ENCODE measurements at places on chromosomes 4 and X.
A peak's percentile ranks its signal among the peaks of the same experiment; 100 is the strongest.

DNA sequence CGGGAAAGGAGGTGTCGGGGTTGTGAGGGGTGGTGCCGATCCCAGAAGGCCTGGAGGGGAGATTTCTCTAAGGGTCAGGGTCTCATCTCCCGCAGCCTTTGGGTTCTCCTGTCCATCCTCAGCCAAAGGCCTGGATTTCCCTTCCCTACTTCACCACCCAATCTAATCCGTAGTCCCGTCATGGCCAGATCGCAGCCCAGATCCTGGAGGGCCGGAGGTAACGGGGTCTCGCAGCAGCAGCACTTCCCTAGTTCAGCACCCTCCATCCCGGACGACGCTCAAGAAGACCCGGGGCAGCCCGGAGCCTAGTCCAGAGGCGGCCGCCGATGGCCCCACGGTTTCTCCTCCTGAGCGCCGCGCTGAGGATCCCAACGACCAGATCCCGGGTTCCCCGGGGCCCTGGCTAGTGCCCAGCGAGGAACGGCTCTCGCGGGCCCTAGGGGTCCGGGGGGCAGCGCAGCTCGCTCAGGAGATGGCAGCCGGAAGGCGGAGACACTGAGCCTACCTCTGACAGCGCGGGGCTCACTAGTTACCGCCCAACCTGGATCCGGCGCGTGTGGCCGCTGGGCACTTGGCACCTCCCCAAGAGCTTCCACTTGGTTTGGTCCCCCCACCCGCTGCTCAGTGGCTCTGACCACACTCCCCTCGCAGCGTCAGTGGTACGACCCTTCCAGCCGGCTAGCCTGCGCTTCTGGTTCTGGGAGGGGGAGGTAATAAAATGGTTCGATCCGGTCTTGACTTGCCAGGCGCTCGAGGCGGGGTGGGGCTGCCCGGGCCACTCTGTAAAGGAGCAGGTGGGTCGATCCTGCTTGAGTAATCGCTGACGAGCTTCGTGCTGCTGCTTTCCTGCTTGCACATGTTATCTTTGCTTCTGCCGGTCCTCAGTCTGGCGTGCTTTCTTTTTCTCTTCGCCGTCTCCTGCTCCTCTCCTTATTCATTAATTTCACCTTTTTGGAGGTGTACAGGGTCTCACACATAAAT lies 3.6 kb downstream of the MAGIX start:
- peak; percentile 63 for DNase-seq

DNA sequence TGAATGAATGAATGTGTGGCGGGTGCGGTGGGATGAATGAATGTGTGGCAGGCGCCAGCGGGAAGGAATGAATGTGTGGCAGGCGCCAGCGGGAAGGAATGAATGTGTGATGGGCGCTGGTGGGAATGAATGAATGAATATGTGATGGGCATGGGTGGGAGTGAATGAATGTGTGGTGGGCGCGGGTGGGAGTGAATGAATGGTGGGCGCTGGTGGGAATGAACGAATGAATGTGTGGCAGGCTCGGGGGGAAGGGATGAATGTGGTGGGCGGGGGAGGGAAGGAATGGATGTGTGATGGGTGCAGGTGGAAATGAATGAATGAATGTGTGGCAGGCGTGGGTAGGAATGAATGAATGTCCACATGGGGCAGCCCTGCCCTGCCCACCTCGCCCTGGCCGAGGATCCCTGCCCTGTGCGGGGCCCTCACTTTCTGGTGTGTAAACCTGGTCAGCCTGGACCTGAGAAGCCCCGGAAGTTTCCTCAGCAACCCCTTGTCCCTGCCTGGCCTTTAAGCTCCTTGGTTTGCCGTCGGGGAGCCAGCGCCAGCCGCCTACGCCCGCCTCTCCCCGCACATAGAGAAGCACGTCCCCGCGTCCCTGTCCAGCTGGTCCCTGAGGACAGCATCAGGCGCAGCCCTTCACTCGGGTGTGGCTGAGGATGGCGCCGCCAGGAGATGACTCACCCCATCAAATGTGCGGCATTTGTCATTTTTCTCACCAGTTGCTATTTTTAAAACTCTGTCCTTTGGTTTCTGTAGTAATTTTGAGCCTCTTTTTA lies 112.8 kb upstream of the LRPAP1 start:
- DNase-seq = peak; percentile 82

DNA sequence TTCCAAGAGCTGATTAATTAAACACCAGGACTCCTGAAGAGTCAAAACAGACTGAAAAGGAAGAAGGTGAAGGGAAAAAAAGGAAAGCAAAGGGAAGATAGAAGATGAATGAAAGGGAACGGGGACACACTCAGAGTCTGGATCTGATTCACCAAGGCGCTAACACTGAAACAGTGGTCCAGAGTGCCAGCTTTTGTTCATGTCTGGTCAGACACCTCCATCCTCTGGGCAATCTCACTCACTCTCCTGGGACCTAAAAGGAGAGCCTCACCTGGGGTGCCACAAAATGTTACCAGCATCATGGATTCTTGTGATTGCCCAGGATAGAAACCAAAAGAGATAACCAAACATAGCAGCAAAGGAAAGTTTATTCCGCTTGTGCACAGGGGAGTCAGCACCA lies 120.3 kb upstream of the AFF2 start:
- DNase-seq = no peak

DNA sequence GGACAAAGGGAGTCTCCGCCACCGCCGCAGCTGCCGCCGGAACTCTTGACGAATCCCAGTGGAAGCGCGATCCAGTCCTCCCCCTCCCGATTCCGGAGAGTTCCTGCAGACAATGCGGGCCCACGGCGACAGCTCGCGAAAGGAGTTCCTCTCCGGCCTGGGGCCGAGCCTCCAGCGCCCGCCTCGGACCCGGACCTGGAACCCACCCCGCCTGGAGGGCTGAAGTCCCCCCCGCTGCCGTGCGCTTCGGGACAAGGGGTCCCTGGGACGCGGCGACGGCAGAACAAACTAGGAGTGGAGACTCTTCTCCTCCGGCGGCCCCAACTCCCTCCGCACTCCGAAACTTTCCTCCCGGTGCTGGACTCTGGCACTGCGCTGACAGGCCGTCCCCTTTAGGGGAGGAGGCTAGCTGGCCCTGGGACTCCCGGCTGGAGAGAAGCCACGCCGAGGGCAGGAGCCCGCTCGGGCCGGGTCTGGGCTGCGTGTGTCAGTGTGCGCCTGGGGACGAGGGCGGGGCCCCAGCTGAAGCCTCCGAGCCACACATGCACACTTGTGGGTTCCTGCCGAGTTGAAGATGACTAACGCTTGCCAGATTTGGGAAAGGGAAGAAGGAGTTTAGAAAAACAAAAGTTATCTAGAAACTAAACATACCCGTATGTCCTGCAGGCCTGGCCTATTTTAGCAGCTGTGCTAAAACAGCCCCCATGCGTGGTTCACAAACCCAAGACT lies at the start of gene ANTXR2:
TSS of gene ANTXR2 (minus strand) at position 486 of the 729 bp plus-strand sequence. CDS start 669 bp downstream, outside the sequence.
- DNase-seq = peak; percentile 98

DNA sequence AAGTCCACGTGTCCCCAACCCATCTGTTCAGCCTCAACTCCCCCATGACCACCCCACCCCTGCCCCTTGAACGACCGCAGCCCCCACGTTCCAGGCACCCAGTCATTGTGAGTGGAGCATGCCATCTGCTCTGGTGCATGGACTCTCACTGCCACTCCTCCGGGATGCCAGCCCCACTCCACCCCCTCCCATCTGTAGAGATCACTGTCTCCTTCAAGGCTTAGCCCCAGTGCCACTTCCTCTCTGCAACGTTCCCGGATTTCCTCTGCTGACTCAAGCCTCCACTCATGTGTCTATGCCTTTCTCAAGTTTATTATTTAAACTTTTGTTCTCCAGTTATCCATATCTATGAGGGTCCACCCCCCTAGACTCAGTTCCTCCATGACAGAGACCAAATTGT lies 54.0 kb downstream of the MAML3 start:
- no peak for DNase-seq

DNA sequence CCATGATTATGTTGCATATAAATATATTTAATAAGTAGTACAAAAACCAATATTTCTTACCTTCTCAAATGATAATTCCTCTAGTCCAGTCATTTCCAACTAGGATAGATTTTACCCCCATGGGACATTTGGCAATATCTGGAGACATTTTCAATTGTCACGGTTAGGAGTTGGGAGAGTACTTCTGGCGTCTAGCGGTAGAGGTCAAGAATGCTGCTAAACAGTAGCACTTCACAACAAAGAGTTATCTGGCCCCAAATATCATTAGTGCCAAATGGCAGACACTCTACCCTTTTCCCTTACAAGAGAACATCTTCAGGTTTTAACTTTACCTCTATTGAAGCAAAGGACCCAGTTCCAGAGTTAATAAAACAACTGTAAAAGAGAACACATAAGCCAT lies 168.1 kb downstream of the FAT4 start:
- DNase-seq = no peak

GRCh38 chr4:70508801-70509200 lies 9.6 kb upstream of the AMTN start:
- peak; percentile 3 for DNase-seq

DNA sequence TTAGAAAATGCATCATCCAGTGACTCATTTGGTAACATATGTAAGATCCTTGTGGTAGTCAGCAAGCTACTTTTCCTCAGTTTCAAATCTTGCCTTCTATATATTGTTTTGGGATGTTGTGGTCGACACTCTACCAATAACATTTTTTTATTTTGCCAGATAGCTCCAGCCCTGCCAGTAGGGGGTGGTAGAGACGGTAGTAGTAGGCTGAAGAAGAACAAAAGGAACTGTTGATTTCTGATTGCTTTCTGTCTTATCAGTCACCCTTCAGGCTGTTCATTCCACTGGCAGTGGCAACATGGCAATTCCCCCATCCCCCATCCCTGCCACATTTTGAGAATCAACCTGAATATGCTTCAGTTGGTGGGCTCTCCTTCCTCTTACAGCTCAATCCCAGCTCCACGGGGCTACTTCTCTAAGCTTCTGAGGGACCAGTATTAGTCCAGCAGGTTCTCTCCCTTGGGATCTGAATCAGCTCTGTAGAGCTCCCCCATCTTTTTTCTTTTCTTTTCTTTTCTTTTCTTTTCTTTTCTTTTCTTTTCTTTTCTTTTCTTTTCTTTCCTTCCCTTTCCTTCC lies 171.5 kb upstream of the VEGFC start:
- no peak for DNase-seq

DNA sequence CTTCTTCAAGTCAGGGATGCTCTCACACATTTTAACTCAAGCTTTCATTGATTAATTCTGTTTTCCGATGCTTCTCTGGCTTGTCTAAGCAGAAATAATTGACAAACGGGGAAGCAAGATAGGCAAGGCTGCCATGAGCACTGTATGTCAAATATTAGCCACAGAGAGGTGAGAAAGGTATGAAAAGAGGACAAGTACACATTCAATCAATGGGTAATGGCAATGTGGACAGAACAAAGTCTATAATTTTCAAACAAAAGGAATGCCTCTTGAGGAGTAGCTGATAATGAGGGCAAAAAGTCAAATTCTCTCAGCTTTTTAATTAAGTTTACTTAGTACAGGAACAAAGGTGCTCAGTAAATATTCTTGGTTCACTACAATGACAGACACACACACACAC lies 19.6 kb downstream of the COX7B2 start:
- DNase-seq = no peak

- DNase-seq = peak; percentile 69
Observed at GRCh38 chr4:153465615-153466080, 512 bp upstream of the TMEM131L start.

DNA sequence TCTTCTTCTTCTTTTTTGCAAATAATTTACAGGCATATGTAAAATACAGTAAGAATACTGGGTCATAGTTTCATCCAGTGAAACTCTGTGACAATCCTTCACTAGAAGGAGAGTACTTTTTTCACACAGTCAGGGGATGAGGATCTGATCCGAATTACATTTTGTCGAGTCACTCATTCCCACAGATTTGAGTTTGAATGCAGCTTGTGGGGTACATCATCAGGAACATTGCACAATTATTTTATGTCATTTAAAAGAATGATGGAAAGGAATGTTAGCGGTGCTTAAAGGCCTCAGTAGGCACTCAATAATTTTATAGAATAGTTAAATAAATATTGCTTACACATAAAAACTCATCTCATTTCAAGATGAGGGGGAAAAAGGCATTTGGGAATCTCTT lies 88.6 kb downstream of the CHRNA9 start:
- peak; percentile 82 for DNase-seq

- DNase-seq = no peak
Observed at GRCh38 chrX:72045141-72045540, 86.6 kb downstream of the RTL5 start.

DNA sequence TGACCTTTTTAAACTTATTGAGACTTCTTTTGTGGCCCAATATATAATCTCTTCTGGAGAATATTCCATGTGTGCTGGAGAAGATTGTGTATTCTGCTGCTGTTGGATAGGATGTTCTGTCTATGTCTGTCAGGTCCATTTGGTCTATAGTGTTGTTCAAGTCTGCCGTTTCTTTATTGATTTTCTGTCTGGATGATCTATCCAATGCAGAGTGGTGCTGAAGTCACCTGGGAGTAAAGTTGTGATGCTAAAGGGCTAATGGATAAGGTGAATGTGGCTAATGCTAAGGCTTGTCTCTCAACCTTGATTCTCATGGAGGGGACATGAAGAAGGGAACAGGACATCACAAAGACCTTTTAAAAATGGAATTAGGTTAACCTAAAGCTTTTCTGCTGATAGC lies 72.0 kb upstream of the AP1S2 start:
- DNase-seq = no peak

DNA sequence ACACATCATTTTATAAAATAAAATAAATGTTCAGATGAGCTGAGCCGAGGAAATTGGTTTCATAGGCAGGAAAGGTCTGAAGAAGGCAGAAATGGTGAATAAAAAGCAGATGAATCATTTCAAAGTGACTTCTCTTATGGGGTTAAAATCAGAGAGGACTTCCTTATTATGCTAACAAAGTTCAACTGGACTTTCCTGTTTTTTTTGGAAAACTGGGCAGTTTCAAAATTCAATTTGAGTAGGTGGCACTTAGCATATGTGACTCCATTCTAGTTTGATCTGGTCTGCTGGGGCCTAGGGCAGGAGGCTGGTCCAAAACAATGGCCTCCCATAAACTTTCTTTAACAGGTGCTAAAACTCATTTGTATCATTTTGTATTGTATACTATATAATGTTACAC lies 1794.9 kb upstream of the TENM3 start:
- DNase-seq = no peak

- DNase-seq = no peak
Observed at GRCh38 chr4:116599859-116600258, 485.5 kb downstream of the TRAM1L1 start.

- peak; percentile 59 for DNase-seq
Observed at GRCh38 chrX:40933132-40933705, 152.0 kb upstream of the USP9X start.

GRCh38 chr4:158769175-158769921 lies 522 bp downstream of the FNIP2 start:
- DNase-seq = peak; percentile 63

GRCh38 chr4:835148-836002 lies 9.4 kb upstream of the CPLX1 start:
- no peak for DNase-seq

GRCh38 chr4:37008199-37008598 lies 236.3 kb upstream of the NWD2 start:
- DNase-seq = no peak

GRCh38 chrX:25005382-25006185 lies 10.2 kb downstream of the ARX start:
- DNase-seq = no peak

GRCh38 chrX:97740886-97741285 lies 857.2 kb downstream of the RPA4 start:
- DNase-seq = peak; percentile 23

Data from EH (cell line).